AG04450 (cell line): ENCODE measurements at places on chromosomes 2 and 18.

GRCh38 chr2:151878655-151879563, 50.7 kb upstream of the ARL5A start:
- no peak for DNase-seq

- peak; percentile 13 for DNase-seq
Measured at GRCh38 chr2:25586726-25587144, 86.6 kb downstream of the DTNB start.

DNA sequence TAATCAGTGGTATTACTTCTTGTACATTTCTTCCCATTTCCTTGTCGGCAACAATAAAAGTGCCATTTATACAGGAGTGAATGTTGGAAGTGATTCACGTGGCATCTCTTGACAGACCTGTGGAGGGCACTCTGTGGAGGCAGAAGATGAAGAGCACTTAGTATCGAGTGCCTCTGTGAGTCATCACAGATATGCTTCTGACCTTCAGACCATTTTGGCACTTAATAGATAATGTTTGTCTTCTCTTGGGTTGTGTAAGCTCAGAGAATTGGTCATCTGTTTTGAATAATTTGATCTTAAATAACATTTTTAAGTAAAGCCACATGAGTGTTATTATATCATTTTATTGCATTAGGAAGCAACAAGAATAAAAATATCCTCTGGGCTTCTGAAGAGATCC, 305.5 kb downstream of the PTPRM start:
- DNase-seq: no peak

GRCh38 chr2:75846683-75847190, 136.0 kb upstream of the GCFC2 start:
- DNase-seq: no peak

DNA sequence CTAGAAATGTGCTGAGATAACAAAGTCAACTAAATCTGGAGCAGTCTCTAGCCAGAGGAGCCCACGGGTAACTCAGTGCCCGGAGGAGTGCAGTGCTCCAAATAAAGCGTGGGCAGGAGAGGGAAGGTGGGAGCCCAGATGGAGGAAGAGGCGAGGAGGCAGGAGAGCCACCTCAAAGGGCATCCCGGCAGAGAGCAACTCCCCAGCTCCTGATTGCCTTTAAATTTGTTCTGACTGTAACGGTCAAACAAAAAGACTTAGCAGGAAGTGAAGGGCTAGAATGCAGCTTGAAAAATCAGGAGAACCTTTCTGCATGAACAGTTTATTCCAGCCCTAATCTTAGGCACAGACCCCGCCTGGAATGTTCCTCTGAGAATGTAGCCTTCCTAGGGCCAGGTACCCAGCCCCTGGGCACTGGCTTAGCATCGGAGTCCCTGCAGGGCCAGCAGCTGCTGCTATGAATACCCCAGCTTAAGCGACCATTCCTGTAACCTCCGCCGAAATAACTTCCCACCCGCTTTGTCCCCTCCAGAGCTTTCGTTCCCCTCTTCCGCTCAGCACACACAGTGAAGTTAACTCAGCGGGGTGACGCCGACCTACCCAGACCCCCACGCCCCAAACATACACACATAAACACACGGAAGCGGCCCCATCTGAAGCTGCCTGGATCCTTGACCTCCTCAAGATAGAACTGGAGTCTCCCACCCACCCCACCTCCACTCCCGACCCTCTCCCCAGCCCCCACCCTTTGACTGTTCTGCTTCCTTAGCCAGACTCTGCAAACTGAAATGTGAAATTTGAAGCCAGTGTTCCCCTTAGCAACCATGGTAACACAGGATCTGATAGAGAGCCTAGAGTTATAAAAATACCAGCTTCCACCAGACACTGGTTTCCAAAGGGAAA, 123.2 kb downstream of the SMAD7 start:
- no peak for DNase-seq
